ENCODE measurements at places on chromosomes 3 and 15.

DNA sequence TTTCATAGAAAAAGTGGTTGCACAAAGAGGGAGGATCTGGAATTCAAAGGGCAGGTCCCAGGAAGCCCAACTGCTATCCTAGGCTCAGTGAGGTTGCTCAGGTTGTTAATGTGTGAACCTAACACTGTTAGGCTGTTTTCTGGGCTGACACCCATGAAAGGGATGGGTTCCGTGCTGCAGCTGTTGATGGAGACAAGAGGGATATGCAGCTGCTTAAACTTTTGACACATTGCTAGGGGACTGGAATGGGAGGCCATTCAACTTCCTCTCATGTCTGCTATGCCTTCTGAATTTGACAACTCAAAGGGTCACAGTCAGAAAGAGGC is 198.0 kb upstream of the NR2E3 start:
- no peak for DNase-seq

- no peak for DNase-seq
Measured at GRCh38 chr3:15498431-15499214, 22.9 kb downstream of the COLQ start.

DNA sequence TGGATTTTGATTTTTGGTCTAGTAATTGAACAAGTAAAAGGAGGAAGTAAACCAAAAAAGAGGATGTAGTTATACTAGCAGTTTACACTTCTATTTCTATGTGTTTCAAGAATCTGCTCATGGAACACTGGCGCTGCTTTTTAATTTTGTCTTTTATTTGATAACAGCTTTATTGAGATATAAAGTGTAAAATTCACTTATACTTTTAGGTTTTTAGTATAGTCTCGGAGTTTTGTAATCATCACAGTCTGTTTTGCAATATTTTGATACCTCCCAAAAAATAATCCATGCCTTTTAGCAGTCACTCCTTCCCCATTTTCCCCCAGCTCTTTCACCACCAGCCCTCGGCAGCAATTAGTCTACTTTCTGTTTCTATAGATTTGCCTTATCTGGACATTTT is 18.0 kb downstream of the UBE2E2 start:
- DNase-seq: no peak

DNA sequence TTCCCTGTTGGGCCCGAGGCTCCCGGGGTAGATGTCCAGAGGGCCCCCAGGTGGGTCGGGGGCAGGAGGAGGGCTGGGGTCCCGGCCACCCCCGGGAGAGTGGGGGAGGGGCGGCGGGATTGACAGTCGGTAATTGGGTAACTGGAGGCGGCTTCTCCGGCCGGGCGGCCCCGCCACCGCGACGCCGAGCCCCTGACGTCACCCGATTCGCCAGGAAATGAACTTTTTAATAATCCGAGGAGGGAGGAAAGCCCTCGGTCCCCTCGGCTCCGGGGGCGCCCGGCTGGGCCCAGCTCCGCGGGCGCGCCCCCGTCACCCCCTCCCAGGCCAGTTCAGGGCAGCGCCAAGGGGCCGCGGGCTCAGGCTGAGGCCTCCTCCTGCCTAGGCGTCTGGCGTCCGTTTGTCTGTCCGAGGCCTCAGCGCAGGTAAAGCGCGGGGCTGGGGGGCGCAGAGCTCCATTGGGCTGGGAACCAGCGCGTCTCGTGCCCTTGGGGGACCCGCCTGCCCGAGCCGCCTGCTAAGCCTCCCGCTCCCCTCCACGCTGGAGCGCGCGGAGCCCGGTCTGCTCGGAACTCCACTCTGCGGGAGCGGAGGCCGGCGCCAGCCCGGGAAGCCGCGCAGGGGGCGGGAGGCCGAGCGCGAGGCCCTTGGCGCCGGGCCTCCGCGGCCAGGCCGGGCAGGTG is 3.9 kb downstream of the GATA2 start:
- DNase-seq: peak; percentile 7

- DNase-seq: peak; percentile 23
Measured at GRCh38 chr3:12994607-12995388, 78.4 kb downstream of the IQSEC1 start.

GRCh38 chr3:51706788-51707731 is at the start of gene GRM2:
GRM2 (plus strand) TSS chr3:51707068; CDS start chr3:51708984, 1,916 bp downstream.
- DNase-seq: no peak

DNA sequence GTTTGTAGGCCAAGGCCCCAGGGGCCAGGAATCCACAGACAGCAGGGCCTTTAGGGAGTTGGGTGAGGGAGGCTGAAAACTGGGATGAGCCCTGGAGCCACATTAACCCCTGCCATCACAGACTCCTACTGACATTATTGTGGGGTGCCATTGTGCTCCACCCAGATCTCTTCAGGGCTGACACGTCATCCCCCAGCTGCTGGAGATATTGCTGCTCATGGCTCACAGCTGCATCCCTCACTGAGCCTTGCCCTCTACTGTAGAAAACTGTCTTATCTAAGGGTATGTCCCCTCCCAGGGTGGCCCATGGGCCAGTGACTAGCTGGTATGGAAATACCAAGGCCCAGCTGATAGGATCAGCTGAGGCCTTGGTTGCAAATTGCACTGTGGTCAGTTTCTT is 87.3 kb upstream of the PRR23C start:
- no peak for DNase-seq

DNA sequence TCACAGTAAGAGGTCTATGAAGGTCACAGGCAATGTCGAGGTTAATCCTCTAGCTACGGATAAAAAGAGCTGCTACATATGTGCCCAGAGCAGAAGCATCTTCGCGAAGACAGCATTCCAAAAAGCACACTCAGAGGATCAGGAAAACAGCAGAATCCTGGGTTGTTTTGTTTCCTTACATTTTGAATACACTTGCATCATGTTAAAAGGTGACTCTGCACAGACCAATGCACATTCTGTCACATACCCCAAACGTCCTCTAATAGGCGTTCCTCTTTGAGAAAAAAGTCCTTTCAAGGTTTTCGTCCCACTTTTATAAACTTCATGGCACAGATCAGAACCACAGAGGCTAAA is 52.7 kb downstream of the VGLL4 start:
- no peak for DNase-seq

DNA sequence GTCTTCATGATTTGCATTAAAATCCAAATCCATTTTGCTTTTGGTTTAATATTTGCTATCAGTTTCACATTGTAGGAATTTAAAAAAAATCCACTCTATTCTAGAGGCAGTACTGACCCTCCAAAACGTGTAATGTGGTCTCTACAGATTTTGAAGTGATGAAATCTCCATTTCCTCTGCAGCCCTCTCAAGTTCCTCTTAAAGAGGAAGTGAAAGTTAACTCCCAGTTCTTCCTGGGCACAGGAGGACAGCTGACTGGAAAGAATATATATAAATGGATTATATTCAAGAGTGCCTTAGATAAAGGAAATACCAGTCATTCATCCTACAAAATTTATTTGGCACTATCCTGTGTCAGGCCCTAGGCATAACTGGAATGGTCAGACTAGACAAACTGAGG is 83.5 kb upstream of the PLCL2 start:
- no peak for DNase-seq

DNA sequence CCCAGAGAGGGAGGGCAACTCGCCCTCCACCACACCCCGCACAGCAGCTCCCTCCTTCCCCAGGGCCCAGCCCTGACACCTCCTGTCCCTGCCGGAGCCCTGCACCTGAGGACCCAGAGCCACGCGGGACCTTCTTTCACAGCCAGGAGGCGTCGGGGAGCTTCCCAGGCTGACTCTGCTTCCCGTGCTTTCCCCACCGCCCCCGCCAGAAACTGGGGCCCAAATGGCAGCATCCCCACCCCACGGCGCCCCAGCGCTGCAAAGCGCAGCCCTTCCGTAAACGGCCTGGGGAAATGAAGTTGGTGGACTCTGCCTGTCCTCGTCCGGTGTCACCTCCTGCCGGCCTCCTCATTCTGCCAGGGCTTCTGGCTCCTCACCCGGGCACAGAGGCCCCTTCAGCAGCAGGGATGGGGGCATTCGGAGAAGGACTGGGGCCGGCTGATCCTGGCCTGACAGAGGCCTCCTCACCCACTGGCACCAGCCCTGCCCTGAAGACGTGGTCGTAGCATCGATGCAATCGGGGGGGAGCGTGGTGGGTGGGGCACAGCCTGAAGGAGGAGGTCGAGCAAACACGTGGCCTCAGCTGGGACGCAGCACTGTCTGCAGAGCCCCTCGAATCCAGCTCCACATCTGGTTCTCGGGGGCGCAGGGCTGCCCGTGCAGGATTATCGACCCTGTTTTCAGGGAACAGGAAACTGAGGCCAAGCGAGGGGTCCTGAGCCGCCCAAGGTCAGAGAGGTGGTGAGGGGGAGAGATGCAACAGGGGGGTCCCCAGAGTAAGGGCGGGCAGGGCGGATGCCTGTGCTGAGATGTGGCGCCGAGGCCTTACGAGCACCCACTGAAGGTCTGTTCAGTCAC is 235.4 kb downstream of the XXYLT1 start:
- no peak for DNase-seq

- no peak for DNase-seq
Measured at GRCh38 chr15:91237445-91237844, 137.4 kb downstream of the SV2B start.

DNA sequence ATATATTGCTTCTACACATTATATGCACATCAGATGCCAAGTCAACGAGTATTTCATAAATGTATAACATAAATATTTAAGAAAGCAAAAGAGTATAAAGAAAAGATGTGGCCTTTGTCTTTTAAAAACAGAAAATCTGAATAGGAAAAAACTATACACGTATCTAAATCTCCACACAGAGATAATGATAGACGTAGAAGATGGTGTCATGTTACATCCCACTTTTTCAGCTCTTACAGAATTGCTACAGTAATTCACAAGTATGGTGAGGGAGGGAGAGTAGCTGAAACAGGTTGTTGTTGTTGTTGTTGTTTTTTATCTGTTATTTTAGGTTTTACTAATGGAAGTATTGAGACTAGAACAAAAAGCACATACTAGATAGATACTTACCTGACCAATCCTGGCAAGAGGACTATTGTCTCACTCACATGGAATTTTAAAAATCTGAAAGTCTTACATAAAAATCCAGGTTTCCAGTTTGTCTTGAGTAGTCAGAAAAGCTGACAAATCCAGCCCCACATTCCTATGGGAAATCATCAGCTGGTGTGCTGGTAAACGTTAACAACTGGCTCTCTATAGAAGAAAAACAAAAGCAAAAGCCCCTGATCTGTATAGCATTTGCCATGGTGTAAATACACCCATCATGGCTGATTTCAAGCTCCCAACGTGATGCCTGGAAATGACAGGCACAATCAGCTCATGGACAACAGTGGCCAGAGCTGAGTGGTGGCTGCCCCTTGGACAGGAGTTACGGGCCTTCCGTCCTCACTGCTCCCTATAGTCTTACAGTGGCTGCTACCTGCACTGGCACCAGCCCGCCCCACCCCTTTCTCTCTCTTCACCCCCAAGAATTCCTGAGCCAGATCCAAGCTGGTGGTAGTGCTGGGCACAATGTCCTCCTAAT is 47.4 kb upstream of the VGLL4 start:
- DNase-seq: peak; percentile 6

GRCh38 chr3:87370007-87370406 is 93.6 kb upstream of the POU1F1 start:
- no peak for DNase-seq

DNA sequence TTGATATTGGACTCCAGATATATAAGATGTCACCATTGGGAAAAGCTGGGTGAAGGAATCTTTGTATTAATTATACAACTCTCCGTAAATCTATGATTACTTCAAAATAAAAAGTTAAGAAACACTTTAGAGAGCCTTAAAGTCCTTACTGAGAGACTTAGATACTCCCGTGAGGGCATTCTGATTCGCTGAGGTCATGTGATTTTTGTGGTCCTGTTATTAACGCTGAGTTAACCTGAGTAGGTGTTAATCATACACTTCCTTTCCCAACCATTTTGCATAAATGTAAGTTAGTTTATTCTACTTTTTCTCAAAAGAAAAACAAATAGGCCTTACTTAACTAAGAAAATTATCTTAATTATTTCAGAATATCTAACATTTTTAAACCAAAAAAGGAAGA is 67.1 kb upstream of the LMOD3 start:
- DNase-seq: no peak

GRCh38 chr3:120684896-120685295 is 2.9 kb upstream of the HGD start:
- DNase-seq: no peak

DNA sequence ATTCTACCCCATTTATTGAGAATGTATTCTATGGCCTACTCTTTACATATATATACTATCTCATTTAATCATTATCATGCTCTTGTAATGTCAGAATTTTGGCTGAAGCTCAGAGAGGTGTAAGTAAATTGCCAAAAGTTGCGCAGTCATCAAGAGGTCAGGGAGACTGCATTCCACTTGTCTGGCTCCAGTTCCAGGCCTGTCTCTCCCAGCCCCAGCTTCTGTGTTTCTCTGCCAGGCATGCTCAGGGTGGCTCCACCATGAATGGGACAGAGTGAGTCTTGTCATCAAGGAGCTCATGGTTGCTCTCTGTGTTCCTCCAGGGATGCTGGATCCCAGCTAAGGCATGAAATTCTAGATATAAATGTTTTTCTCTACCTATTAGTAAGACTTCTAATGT is 635.1 kb upstream of the MDFIC2 start:
- DNase-seq: no peak

- no peak for DNase-seq
Measured at GRCh38 chr15:77530576-77530975, 102.1 kb downstream of the LINGO1 start.

- DNase-seq: no peak
Measured at GRCh38 chr15:78438619-78439285, 736 bp downstream of the IREB2 start.

- DNase-seq: no peak
Measured at GRCh38 chr3:67288466-67289106, 290.5 kb downstream of the KBTBD8 start.

DNA sequence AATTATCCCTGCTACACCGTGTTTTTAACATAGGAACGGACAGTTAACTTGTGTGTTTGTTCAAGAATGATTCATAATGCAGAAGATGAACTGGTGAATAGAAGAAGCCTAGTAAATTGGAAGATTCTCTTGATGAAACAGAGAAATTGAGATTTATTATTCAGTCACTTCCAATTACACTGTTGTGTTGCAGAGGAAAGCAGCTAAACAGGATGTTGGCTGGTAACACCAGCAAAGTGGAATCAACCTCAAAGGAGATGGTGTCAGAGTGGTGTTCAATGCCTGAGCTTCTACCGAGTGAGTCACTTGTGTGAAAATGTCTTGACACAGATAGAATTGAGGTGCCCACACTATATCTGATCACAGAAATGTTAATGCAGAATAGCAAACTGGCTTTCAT is 399.6 kb downstream of the LPP start:
- no peak for DNase-seq

- DNase-seq: no peak
Measured at GRCh38 chr3:126930936-126931600, 51.8 kb upstream of the PLXNA1 start.

GRCh38 chr3:71237672-71238071 is 345.9 kb downstream of the FOXP1 start:
- DNase-seq: no peak

- no peak for DNase-seq
Measured at GRCh38 chr3:65749066-65749465, 289.7 kb downstream of the MAGI1 start.

GRCh38 chr3:156256256-156256655 is 135.9 kb downstream of the KCNAB1 start:
- DNase-seq: no peak

GRCh38 chr15:95013381-95013780 is 782.0 kb downstream of the MCTP2 start:
- no peak for DNase-seq

- no peak for DNase-seq
Measured at GRCh38 chr3:157549498-157549897, 46.3 kb upstream of the VEPH1 start.

GRCh38 chr3:172066880-172067796 is 27.8 kb downstream of the FNDC3B start:
- DNase-seq: no peak

- peak; percentile 53 for DNase-seq
Measured at GRCh38 chr3:64331605-64332004, 106.3 kb upstream of the PRICKLE2 start.

Measured in NCI-H748 treated with DMSO at 0.1 percent for 48 hours (cell line).